H9 (cell line): ENCODE measurements at places on chromosomes 6 and 20. TPM values are rescaled to one million over a fixed set of nuclear protein-coding genes. Genes with fewer than 3 reads are reported as not detected.

Gene BFSP1
- 8.6 and 9.4 TPM in 2 replicates for total RNA-seq

- DNase-seq, result no peak
Observed at GRCh38 chr20:49909499-49910339, 5.6 kb downstream of the SPATA2 start.

Gene ASCC3
- total RNA-seq, result 61.4 and 63.8 TPM in 2 replicates

- peak; percentile 39 for DNase-seq
Observed at GRCh38 chr6:39312912-39313525, 1.2 kb downstream of the KCNK17 start.

Gene ANKRD6
- total RNA-seq, result 5.4 and 5.6 TPM in 2 replicates

GRCh38 chr6:40568062-40568708 lies 19.0 kb downstream of the LRFN2 start:
- DNase-seq, result no peak

DNA sequence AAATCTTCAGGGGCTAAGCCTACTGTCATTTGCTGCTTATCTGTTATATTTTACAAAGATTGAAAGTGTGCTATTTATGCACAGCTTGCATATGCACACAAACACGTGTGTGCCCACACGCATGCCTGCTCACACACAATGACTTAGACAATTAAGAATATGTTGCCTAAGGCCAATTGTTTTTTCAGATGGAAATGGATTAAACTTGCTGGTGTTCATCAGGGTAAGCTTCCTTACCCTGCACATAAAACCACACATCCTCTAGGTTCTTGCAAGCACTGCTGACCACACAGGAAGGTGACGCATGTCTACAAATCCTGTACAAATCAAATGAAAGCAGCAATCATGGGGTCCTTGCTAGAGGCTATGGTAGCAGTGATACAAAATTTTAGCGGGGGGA lies 58.4 kb downstream of the GJA10 start:
- no peak for DNase-seq
